Adrenal gland (tissue), 19 donors: ENCODE measurements at places on chromosomes 7 and 10.

DNA sequence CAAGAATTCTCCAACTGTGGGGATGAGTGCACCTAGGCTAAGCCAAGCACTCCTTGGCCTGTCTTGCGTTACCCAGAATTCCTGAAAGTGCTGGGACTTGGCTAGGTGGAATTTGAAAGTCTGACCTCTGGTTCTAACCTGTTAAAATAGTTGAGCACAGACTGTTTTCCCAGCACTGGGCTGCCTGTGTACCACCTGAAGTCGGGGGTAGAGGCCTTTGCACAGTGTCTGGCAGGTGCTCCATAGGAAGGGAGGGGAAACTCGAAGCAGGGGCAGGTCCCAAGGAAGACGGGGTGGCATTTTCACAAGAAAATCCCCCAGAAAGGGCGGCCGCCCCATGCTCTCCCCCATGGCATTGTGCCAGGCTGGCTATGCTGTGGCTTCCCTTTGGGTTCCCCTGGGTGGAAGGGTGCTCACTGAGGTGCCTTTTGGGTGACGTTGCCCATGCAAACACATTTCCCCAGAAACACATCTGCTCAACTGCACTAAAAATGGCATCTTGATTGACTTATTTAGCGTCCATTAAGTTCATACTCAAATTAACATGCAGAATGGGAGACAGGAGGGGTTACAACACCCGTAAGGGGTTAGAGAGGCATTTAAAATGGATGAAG lies 62.9 kb downstream of the SYPL1 start:
- no peak for DNase-seq

DNA sequence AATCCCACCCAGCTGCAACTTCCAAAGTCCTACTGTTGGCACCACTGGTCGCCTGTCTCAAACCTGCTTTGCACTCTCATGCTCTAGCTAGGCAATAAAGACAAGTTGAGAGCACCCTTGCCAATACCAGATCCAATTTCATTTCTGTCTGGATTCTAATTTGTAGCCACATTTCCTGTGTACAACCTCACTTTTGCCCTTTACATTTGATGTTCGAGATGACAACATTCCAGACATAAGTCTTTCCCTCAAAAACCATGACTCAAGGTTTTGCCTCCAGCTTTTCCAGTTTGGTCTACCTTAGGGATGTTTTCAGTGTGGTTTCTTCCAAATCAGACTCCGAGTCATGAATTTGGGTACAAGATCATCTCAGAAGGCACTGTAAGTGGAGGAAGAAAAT lies 309.0 kb downstream of the GPAM start:
- no peak for DNase-seq

GRCh38 chr7:68119411-68119810 lies 1122.8 kb downstream of the TYW1 start:
- no peak for DNase-seq

DNA sequence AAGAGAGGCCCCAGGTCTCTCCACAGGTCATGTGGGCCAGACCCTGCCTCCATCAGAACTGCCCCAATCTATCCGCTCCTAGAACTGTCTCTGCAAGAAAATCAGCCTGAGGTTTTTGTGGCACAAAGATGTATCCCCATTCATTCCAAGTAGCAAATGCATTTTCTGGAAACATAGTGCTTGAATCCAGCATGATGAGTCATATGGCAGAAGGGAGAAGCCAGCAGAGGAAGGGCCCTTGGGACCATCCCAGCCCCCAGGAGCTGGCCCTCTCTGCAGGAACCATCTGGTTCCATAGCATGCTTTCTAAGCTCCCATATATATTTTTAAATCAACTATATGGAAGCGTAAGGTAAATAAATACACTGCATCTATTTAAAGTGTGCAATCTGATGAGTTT lies 563.2 kb downstream of the GALNT17 start:
- DNase-seq = no peak

DNA sequence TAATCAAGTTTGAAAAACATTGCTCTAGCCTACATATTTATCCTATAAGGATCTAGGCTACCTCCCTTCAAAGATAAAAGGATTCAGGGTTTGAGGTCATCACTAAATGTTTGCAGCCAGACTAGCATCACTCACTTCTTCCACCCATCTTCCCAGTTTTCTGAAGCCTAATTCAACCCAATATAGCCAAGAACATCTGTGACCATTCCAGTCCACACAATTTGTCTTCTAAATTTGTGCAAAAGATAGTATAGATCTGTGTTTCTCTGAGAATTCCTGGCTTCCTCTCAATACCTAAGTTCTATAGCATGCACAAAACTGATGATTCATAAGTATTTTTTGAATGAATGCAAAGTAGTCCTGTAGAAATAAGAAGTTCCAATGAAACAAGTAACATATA lies 103.0 kb upstream of the CDK1 start:
- no peak for DNase-seq

DNA sequence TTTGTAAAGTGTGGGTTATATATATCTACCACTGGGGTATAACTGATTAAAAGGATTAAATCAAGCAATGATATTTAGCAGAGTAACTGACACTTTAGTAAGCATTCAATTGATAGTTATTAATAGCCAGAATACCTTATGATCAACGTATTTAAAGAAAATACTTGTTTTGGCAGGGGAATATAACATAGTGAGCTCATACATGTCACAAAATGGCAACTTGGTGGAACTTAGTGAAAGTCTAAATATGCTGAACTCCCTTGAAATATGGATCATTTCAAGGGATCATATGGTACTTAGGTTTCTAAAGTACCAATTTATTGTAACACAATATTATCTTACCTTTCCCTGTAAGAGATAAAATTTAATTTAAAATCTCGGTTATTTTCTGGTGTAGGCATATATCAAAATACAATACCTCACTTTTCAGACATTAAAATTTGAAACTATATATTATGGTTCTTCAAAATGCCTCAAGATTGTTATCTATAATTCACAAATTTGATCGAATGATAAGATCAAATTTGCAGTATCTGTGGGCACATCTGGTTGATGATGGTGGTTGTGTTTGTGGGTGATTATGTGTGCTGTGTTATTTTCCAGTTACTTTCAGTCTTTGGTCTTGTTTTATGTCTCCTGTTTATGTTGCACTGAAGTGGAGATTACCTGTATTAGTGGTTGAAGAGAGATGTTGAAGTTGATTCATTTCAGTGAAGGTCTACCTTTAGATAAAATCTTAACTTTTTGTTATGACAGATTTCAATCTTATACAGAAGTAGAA lies 5.2 kb downstream of the ARL4A start:
- no peak for DNase-seq

DNA sequence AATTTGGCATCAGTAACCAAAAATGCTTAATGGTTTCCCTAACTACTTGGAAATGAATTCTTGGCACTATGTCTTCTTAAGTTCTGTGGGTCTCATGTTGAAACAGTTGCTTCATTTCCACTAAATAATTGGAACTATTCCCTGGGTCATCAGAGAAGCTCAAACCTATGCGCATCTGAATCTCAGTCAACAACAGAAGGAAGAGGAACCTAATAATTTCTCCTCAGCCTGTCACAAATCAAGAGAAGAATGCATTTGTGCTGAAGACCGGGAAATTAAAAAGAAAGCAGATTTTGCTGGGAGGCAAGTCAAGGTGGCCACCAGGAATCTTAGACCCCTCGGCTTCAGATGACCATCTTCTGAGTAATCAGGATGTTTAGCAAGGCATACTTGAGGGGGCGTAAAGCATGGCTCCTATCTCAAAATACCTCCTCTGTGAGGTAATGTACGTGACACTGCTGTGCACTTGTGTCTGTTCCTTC lies 41.4 kb downstream of the TOMM7 start:
- no peak for DNase-seq

DNA sequence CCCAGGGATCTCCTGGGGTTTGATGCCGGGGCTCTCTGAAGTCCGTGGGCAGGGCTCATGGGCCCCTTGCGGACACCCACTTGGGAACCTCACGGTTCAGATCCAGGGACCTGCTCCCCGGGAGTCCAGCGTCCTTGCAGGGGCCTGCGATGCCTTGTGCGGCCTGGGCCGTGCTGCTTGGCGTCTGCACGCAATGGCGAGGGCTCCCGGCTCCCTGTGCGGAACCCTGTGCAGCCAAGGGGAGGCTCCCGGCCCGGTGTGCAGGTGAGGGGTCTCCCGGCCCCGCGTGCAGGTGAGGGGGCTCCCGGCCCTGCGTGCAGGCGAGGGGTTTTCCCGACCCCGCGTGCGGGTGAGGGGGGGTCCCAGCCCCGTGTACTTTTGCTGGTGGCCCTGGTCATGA lies 146.7 kb downstream of the DNAJB6 start:
- DNase-seq = no peak

DNA sequence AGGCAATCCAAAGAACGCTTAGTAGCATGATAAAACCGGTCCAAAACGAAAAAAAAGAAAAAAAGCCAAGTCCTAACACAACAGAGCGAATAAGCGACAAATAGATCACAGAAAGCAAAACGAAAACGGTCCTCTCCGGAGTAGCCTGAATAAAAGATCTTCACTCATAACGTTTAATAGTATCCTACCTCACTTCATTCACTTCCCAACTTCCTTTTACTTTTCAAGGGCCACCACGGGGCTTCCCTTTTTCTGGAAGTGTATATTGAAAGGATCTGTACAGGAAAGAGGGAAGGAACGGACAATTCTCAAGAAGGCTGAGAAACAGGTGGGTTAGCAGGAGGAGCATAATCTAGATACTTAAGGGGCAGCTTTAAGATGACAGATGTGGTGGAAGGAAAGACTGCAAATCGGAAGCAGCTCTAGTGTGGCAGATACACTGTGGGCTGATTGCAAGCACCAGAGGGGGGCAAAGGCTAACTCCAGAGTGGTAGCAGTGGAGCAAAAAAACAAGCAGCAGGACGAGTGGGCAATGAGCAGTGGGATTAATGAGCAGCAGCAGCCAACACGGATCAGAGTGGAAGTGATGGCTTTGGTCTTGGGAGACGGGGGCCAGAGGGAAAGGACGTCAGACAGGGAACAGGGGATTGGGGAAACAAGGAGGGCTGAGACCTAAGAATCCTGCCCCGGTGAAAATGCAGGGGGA lies 866 bp downstream of the CNOT4 start:
- no peak for DNase-seq

- no peak for DNase-seq
Measured at GRCh38 chr7:132578050-132578370, 1.7 kb upstream of the PLXNA4 start.

GRCh38 chr7:139827042-139827441 lies 2.0 kb upstream of the TBXAS1 start:
- DNase-seq = no peak

DNA sequence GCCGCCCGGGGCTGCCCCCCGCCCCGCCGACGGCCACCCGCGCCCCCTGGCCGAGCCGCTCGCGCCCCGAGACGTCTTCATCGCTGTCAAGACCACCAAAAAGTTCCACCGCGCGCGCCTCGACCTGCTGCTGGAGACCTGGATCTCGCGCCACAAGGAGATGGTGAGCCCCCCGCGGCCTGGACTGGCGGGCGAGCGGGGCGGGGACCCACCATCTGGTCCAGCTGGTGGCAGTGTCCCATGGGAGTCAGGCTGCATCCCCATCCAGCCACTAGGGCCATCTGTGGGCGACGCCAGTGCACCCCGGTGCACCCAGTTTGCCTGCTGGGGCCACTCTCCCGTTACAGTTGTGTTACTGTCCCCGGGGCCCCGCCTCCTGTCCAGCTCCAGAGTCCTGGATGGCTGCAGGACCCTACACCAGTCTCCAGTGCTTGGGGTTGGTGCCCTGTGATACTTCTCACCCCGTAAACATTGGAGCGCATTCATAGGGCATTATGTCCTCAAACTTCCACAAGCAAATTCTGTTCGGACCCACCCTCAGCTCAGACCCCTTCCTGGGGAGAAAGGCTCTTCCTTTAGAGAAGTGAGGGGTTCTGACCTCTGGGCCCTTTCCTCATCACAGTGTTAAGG lies 672 bp downstream of the LFNG start:
- DNase-seq = no peak

- no peak for DNase-seq
Measured at GRCh38 chr7:25707768-25708620, 444.0 kb upstream of the NFE2L3 start.

GRCh38 chr10:6101181-6101580 lies 12.3 kb downstream of the RBM17 start:
- no peak for DNase-seq

DNA sequence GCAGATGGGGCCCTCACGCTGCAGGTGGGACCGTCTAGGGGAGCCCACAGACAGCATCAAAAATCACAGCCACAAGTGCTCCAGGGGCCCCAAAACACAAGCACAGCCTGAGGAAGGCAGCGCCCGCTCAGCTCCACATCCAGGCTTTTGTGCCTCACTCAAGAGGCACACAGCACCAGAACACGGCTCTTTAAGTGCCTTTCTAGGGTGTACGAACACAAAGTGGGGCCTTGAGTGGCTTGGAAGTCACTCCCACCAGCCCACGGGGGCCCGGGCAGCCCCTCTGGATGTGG lies 65.2 kb downstream of the DIP2C start:
- no peak for DNase-seq

DNA sequence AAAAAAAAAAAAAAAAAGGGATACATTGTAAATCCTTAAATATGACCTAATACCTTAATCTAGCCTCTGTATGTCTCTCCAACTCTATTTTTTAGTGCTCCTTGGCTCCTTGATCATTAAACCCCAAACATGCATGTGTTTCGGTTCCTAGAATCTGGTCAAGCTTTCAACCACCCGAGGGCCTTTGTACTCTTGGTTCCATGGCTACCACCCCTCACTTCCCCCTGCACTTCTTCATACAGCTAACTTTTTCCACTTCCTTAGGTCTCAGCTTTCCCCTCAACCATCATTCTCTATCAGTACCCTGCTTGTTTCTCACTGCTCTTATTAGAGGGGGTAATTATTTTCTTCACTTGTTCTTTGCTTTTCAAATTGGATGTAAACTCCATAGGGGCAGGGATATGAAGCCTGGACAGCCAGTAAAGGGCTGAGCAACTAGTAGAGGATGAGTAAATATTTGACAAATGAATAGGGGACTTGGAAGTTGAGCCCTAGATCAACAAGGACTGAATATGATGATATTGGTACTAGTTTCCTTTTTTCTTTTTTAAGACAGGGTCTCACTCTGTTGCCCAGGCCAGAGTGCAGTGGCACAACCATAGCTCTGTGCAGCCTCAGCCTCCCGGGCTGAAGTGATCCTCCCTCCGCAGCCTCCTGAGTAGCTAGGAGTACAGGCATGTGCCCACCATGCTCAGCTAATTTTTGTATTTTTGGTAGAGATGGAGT lies 4.3 kb upstream of the GDI2 start:
- DNase-seq = no peak

GRCh38 chr7:157828190-157828589 lies 491.4 kb downstream of the DNAJB6 start:
- no peak for DNase-seq

- DNase-seq = no peak
Measured at GRCh38 chr10:10146604-10147003, 871.1 kb upstream of the CELF2 start.

- DNase-seq = no peak
Measured at GRCh38 chr10:74194999-74195398, 44.0 kb downstream of the ADK start.

DNA sequence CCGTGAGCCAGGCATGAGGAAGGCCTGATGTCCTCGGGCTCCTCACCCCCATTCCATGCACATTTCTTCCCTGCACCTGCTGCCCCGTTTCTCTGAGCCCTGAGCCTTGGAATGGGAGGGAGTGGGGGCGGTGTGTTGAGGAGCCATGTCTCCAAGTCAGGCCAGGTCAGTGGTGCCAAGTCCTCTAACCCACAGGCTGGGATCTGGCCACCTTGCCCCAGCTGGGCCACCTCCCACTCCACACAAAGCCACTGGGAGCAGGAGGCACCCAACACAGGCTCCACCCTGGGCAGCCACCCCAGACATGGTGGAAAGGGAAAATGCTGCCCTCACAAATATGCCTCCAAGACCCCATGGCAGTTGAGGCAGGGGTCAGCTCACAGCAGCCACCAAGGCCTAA lies 27.7 kb downstream of the ZCCHC24 start:
- no peak for DNase-seq

GRCh38 chr10:43479275-43479674 lies 42.4 kb downstream of the ZNF487 start:
- no peak for DNase-seq
